ENCODE measurements at places on chromosomes 3 and 15. TPM values are rescaled to one million over a fixed set of nuclear protein-coding genes. Genes with fewer than 3 reads are reported as not detected.

- no peaks in the 10 kb centered on the region for H3K27me3 ChIP-seq
- no peaks in the 10 kb centered on the region for H3K36me3 ChIP-seq
- H3K27ac ChIP-seq = no peak overlapping the region
- no peaks in the 10 kb centered on the region for H3K4me1 ChIP-seq
Observed at GRCh38 chr3:82462977-82463376, 701.5 kb upstream of the GBE1 start.

GRCh38 chr3:52502001-52502400 lies 6.9 kb downstream of the STAB1 start:
- H3K36me3 ChIP-seq = no peaks in the 10 kb centered on the region
- no peaks in the 10 kb centered on the region for H3K27me3 ChIP-seq
- H3K27ac ChIP-seq = no peak overlapping the region
- no peak for DNase-seq
- no peaks in the 10 kb centered on the region for H3K4me1 ChIP-seq

DNA sequence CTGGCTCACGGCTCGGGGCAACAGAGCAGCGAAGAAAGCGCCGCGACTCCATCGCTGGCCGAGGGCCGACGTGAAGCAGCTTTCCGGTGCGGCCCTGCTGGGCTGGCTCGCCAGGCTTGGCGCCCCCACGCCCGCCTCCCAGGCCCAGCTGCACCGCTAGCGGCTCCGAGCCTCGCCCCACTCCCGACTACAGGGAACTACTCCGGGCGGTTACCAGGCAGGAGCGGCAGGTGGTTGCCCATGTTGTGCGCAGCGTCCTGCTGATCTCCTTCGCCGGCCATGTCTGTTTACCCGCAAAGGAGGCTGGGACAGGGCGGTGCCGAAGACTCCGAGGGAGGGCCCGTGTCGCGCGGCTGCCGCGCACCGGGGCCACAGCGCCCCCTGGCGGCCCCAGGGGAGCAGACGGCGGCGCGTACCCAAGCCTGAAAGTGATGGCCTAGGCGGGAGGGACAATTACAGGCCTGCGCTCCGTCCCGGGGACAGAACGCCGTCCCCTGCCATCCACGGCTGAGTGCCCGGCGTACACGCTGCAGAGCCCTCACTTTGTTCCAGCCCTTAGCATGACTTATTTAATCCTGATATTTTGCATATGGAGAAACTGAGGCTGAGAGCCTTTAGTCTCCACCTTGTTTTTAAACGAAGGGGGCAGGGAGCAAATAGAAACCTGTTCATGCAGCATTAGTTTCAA lies at the start of gene CRBN:
Gene CRBN, minus strand, starts transcription at position 285 of the 688 bp plus-strand sequence. Its CDS starts 4 bp downstream, at position 281.
- H3K27ac ChIP-seq = peak within 1 kb of the TSS; percentile 54
- peak; percentile 78 for DNase-seq
- H3K27me3 ChIP-seq = no peaks in the 10 kb centered on the region
- no peaks in the 10 kb centered on the region for H3K36me3 ChIP-seq
- H3K4me3 ChIP-seq = peak within 1 kb of the TSS; percentile 98
- H3K4me1 ChIP-seq = peaks cover 4% of the 10 kb centered on the region

Gene ZIC1
- polyA plus RNA-seq = not detected

Gene TTC23
- 17.2 TPM for polyA plus RNA-seq

DNA sequence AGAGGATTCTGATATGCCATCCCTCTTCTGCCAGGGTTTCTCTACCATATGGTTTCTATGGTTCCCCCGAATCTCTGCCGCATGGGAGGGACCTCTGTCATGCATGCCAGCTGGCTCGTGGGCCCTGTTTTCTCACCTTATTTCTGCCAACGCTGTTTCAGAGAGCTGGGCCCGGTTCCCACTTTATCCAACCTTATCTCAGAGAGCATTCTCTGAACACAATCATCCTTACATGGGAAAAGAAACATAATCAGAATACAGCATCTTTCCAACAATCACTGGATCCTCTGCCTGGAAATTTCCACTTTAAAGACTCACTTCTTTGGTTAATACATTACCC lies 234.5 kb upstream of the ZBTB20 start:
- H3K4me3 ChIP-seq = no peak overlapping the region
- no peaks in the 10 kb centered on the region for H3K27me3 ChIP-seq
- no peak for DNase-seq
- H3K4me1 ChIP-seq = peaks cover 2% of the 10 kb centered on the region
- no peak overlapping the region for H3K27ac ChIP-seq
- H3K36me3 ChIP-seq = no peaks in the 10 kb centered on the region

All from ovary (tissue), 10 donors.